ENCODE measurements at places on chromosomes 4 and X.

DNA sequence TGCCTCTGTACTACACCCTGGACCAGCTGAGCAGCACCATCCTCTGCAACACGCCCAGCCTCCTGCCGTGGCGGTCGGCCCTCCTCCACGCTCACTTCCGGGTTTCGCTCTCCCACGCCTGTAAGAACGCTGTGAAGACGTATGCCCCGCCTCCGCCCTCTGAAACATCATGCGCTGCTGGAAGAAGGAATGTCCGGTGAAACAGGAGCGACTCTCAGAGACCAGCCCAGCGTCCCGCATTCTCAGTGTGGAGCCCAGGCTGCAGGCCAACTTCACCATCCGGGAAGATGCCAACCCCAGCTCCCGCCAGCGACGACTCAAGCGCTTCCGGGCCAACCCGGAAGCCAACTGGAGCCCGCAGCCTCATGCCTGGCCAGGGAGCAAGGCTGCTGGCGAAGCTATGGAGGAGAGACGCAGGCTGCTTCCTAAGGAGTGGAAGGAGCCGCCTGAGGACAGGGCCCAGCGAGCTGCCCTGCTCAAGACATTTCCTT, 186.1 kb upstream of the SLITRK2 start:
- no peak for DNase-seq

DNA sequence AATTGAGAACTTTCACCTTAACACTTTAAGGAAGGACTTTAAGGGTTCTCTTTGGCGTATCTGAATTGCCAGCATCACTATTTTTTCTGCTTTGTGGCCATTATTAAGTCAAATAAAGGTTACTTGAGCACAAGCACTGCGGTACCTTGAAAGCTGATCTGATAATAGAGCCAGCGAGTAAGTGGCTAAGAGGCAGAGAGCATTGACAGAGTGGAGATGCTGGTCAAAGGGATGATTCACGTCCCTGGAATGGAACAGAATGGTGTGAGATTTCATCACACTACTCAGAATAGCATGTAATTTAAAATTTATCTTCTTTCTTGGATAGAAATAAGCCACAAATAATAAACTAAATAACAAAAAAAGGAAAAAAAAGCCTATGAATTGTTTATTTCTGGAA, 57.1 kb upstream of the NPFFR2 start:
- DNase-seq: no peak

DNA sequence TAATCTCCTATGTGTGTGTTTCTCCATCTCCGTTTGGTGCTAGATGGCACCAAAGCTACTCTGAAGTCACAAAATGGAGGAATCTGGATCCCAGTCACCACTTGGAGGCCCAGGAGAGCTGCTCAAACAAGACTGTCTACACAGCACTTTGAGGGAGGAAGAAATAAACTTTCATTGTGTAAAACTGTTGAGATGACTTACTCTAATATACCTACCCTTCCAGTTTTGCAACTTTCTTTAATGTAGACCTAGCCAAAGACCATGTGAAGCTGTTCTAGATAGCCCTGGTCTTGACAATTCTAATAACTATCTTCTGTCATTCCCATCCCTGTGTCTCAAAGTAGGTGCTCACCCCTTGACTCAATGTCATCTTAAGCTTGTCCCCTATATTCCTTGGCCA, 52.8 kb upstream of the TAB3 start:
- DNase-seq: no peak

DNA sequence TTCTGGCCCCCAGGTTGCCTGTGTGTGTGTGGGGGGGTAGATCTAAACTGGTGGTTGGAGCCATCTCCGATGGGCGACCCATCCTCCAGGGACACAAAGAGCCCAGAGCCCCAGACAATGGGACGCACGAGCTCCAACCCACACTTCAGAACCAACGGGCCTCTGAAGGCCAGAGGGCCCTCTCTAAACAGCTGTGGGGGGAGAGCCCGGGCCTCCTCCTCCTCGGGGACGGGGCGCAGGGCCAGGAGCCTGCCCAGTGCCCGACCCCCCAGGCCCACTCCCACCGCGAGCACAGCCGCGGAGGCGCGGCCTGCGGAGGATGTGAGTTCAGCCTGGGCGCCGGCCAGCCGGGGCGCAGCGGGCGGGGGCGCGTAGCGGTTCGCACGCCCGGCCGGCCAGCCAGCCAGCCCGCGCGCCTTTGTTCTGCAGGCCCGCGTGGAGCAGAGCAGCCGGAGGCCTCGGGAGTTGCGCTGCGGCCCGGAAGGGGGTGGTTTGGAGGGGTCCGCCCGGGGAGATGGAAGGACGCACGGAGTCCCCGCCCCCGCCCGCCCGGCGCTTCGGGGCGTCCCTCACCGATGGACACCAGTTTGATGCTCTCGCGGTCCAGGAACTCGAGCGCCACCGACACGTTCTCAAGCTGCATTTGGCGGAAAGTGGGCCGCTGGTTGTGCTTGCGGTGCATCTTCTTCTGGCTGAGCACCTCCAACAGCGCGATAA, 4.0 kb downstream of the FLNA start:
- no peak for DNase-seq

GRCh38 chr4:33302321-33302720, 2582.2 kb downstream of the PCDH7 start:
- no peak for DNase-seq

- no peak for DNase-seq
These were observed 177.8 kb downstream of the NPFFR2 start for GRCh38 chr4:72209600-72209999.

DNA sequence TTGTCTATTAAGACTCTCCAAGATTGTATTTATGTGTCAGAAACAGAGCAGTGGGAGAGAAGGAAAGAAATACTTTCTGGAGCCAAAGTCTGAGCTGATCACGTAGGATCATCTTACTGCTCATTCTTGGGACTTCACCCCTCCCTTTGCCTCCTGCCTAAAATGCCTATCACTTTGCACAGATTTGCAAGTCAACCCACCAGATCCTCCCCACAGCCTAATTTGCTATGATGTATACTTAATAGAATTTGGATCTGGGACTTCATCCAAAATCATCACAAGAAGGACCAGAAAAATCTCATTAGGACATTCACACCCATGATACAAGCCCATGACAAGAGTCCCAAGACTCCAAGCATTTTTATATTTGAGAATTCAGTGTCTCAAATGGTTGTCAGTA, 290.2 kb downstream of the FBXW7 start:
- DNase-seq: no peak

DNA sequence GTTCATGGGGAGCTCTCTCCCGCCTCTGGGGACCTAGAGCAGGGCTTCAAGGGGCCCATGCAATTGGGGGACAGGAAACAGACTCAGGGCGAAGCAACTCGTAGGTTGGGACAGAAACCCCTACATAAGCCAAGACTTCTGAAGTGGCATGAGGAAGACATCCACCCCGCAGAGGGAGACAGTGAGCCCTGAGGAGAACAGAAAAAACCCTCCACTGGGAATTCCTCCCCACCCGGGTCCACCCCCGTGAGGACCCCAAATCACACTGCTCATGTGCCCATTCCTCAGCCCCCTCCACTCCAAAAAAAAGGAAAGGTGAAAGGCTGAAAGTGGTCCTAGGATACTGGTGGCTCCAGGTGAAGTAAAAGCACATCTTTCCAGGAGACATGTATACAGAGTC, 74.0 kb downstream of the CPZ start:
- no peak for DNase-seq

- no peak for DNase-seq
These were observed 154.2 kb downstream of the RAB28 start for GRCh38 chr4:13329963-13330362.

- no peak for DNase-seq
These were observed 30.5 kb upstream of the PRKX start for GRCh38 chrX:3743801-3744439.

- no peak for DNase-seq
These were observed 65.7 kb upstream of the MAP9 start for GRCh38 chr4:155442267-155443105.

- DNase-seq: no peak
These were observed 337.7 kb upstream of the CTSO start for GRCh38 chr4:156291317-156291716.

GRCh38 chr4:149715822-149716585, 99.6 kb downstream of the IQCM start:
- no peak for DNase-seq
